ENCODE measurements at places on chromosomes 12 and 14.

DNA sequence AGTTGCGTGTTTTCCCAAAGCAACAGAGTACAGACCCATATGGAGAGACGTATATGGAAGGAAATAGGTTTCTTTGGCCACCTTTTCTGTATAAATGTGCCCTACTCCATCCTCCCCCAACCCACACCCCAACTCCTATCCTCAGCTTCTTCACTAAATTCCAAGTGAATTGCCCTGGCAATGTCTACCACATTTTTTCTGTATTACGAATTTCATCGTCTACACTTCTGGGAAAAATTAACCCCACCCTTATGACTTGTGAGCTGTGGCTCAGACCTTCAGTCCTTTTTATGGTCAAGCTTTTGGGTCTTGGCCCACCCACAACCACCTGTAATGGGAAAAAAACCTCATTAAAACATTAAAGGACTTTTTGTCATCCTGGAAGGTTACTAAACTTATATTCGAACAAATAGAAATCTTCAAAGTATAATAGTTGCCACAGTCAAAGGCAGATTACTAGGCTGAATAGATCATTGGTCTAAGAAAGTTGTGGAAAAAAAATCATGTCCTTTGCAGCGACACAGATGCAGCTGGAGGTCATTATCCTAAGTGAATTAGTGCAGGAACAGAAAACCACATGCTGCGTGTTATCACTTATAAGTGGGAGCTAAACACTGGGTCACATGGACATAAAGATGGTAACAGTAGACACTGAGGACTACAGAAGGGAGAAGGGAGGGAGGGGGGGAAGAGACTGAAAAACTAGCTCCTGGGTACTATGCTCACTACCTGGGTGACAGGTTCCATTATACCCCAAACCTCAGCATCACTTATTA lies 15.7 kb upstream of the NFKBIA start:
- DNase-seq, result no peak

DNA sequence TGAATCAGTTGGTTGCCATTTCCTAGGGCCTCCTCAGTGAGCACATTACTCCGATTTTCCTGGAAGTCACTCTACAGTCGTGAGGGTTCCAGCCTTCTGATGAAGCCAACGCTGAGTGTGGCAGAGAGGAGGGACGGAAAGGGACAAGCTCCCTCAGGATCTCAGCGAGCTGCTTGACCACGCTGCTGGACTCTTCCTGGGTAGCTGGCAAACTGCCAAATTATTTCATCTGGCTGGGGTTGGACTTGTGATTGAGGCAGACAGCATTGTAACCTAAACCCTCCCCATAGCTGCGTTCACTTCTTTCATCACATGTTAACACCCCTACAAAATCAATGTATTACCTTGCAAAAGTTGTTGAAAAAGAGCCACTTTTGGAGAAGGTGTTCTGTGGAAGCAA lies 69.6 kb upstream of the CHST11 start:
- DNase-seq, result no peak

DNA sequence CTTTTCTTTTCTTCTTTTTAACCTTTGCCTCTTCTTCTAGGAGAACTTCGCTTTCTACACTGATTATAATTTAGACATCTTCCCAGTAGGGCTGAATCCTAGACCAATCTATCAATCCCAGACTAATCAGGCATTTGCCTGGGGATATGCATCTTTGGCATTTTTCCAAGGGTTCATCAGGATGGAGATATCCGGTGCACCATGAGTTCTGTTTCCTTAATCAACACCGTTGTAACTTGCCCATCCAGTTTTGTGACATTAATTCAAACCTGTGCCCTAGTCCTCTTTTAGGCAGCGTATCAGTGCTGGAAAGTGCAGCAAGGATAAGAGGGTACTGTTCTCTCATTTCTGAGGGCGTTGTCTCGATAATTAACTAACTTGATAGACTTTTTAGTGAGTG lies 617 bp upstream of the MGP start:
- DNase-seq, result no peak

GRCh38 chr12:80590085-80590484 lies 117.3 kb upstream of the MYF6 start:
- DNase-seq, result no peak

- DNase-seq, result no peak
Measured at GRCh38 chr12:89351489-89352241, 636 bp downstream of the DUSP6 start.

- DNase-seq, result peak; percentile 11
Measured at GRCh38 chr14:89618330-89618708, 201.3 kb upstream of the FOXN3 start.

DNA sequence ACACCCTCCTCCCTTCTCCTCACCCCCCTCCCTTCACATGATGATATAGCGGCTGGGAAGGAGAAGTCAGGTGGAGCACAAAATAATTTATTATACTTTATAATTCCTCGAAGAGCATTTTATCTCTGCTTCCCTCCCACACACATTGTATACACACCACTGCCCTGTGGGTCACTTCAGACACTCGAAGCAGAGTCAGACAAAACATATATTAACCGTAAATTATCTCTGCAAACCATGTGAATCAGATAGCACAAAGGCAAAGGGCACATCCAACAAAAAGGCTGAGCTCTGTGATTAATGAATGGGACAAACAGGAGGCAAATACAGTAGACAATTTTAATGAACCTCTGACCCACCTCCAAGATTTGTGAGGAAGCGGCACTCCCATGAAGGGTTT lies 450.7 kb downstream of the GALC start:
- DNase-seq, result no peak

DNA sequence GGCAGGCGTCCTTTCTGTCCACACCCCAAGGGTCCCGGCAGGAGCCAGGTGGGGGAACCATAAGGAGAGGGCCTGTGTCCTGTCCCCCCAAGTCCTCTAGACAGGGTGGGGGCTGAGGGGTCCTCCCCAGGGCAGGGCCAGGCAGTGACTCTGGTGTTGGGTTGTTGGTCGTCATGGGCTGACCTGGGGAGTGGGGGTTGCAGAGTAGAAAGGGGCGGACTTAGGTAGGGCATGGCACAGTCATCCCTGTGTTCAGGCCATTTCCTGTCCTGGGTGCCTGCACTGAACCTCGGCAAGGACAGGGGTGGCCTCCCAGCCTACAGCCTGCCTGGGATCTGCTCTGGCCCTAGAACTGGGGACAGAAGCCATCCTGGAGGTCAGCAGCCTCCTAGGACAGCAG lies 356.2 kb downstream of the TMEM121 start:
- DNase-seq, result no peak

- DNase-seq, result no peak
Measured at GRCh38 chr14:68704736-68705720, 87.8 kb downstream of the ZFP36L1 start.

GRCh38 chr12:75781532-75782046 lies 250.0 kb downstream of the PHLDA1 start:
- no peak for DNase-seq

- no peak for DNase-seq
Measured at GRCh38 chr14:79093531-79093930, 923.4 kb downstream of the NRXN3 start.

DNA sequence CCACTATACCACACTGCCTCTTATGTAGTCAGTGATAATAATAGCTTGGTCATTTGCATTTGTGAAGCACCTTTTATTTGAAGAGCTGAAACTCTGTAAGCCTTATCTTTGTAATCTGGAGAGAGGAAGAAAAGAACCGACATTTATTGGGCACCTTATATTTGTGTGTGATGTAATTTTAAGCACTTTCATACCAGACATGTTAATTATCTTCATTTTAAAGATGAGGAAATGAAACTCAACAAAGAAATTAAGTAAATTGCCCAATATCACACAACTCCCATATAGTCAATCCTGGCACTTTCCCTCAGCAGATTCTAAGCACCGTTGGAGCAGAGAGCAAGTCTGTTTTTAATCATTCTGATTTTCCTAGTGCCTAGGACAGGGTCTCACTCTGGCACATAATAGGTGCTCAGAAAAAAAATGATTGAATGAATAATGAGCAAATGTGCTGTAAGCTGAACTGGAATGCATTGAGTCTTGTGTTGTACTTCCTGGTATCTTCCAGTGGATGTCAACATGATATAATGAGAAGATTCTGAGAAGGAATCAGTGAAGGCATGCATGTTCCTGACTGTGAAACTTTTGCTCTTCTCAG lies 418.9 kb downstream of the ZFP36L1 start:
- DNase-seq, result no peak

DNA sequence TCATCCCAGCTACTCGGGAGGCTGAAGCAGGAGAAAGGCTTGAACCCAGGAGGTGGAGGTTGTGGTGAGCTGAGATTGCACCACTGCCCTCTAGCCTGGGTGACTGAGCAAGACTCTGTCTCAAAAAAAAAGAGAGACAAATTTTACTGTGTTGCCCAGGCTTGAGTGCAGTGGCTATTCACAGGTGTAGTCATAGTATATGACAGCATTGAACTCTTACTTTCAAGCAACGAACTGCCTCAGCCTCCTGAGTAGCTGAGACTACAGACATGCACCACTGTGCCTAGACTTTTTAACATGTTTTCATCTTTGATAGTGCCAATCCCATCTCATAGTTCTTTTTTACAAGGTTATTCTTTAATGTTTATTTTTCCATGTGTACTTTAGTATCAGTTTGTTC lies 13.7 kb downstream of the ARID2 start:
- DNase-seq, result no peak

- no peak for DNase-seq
Measured at GRCh38 chr12:867905-868304, 81.6 kb downstream of the RAD52 start.

DNA sequence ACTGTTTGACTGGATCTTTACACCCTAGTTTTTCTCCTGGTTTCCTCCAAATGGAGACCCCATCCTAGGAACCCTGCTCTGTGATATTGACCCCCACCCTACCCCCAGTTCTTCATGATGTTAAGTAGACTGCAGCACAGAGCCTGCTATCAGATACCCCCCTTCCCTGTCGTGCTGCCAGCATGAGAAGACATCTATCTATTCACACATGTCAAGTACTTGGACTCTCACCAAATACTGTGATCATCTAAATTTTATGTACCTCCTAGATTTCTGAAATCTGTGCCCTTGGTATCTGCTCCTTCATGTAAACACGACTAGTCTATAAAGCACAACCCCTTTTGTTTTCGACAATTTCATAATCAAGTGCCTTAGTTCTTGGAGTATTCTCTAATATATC lies 38.9 kb downstream of the FERMT2 start:
- DNase-seq, result no peak

GRCh38 chr12:16568873-16569272 lies 37.1 kb downstream of the LMO3 start:
- peak; percentile 32 for DNase-seq

- no peak for DNase-seq
Measured at GRCh38 chr14:48454887-48455286, 779.5 kb upstream of the MDGA2 start.

DNA sequence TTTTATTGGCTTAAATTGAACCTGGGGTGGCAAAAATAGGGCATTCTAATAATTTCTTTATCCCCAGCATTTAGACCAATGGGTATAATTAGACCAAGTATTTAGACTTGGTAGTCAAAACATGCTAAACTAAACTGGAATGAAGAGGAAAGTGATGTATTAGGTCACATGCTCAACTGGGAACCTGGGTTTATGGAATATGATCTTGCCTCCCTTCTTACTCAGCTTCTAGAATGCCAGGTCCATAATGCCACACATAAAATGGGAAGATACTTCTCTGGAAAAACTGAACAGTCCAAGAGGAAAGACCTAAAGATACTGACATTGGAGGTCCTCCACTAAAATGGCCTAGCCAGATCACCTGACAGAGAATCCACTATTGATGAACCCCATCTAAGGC lies 6.2 kb upstream of the BIN2 start:
- no peak for DNase-seq

GRCh38 chr12:57129889-57130288 lies 1.6 kb downstream of the LRP1 start:
- no peak for DNase-seq

GRCh38 chr14:100450736-100451135 lies 127.6 kb downstream of the SLC25A47 start:
- no peak for DNase-seq

GRCh38 chr12:127399451-127399850 lies 867.5 kb upstream of the TMEM132C start:
- DNase-seq, result no peak

GRCh38 chr12:122100568-122100967 lies 22.0 kb downstream of the MLXIP start:
- DNase-seq, result no peak

DNA sequence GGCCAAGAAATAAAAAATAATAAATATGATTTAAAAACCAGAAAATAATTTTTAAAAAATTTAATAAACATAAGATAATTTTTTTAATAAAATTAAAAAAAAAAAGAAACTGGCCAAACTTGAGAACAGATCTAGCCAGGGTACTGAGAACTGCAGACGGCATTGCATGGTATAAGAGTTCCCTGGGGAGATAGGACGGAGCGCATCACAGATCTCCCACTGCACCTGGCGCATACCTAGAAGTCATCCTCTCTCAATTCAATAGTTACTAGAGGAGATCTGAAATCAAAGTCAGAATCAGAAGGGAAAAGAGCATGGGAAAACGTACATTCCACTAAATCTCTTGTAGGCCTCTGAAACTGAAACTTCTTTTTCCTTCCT lies 58.9 kb upstream of the BCL2L14 start:
- no peak for DNase-seq

GRCh38 chr14:75392686-75393641 lies 34.9 kb upstream of the JDP2 start:
- peak; percentile 6 for DNase-seq

- DNase-seq, result no peak
Measured at GRCh38 chr14:89773644-89774316, 180.8 kb downstream of the EFCAB11 start.

DNA sequence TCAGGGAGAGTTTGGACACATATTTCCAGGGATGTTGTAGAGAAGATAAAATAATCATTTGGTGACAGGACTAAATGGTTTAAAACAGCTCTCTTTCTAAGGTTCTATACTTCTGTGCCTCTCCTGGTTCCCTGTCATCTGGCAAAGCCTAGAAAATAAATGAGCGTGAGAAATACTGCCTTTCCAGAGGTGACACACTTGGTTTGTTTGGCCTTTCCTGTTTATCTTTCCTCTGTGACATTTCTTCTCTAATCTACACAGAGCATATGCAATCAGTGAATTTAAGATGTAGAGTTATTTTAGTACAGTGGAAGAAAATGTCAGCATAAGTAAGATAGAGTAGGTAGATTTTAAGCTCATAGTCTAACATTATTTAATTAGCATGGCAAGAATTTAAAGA lies 22.0 kb upstream of the SSTR1 start:
- DNase-seq, result no peak

- DNase-seq, result no peak
Measured at GRCh38 chr12:101933866-101934514, 56.6 kb downstream of the DRAM1 start.

DNA sequence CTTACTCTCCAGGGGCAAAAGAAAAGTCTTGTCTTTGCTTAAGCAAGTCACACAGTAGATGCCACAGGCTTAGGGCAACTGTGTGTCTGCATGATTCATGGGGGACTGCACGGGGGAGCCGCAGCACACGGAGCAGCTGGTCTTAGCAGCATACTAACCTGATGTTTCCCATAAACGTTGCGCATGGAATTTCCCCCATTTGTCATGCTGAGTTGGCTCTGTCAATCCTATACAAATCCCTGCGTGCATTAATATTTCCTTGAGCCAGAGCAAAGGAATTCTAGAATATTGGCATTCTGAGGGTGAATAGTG lies 71.2 kb downstream of the SAMD4A start:
- no peak for DNase-seq

- DNase-seq, result no peak
Measured at GRCh38 chr12:84135586-84136279, 776.9 kb downstream of the SLC6A15 start.

- DNase-seq, result no peak
Measured at GRCh38 chr12:22409377-22410164, 75.1 kb upstream of the ST8SIA1 start.

GRCh38 chr12:55996715-55997534 lies at the start of gene SUOX:
TSS of gene SUOX (plus strand) at chr12:55997276. CDS start at chr12:56002222, 4,946 bp downstream.
- DNase-seq, result peak; percentile 87

GRCh38 chr12:105897311-105897725 lies 241.4 kb downstream of the NUAK1 start:
- no peak for DNase-seq
